ENCODE measurements at places on chromosomes 13 and 19. TPM values are rescaled to one million over a fixed set of nuclear protein-coding genes. Genes with fewer than 3 reads are reported as not detected.

Gene SERTM1
- not detected for total RNA-seq

Gene HMG20B
- 152 TPM for total RNA-seq

Gene TRAPPC5
- 113 TPM for total RNA-seq

Gene TMEM161A
- total RNA-seq: 59.0 TPM

Gene GPR183
- not detected for total RNA-seq

Gene ZIC5
- not detected for total RNA-seq

Gene SELENOV
- not detected for total RNA-seq

Gene RAB20
- 145 TPM for total RNA-seq

Gene ARL11
- 0.38 TPM for total RNA-seq

Gene ZNF225
- total RNA-seq: 0.44 TPM

Gene ZNF837
- total RNA-seq: 8.3 TPM

Gene PINLYP
- not detected for total RNA-seq

Gene ELAVL3
- not detected for total RNA-seq

Gene PLK5
- not detected for total RNA-seq

Gene CEACAM20
- not detected for total RNA-seq

Gene PLVAP
- total RNA-seq: not detected

Gene FPR3
- not detected for total RNA-seq

Gene OSCAR
- total RNA-seq: not detected

Gene SLITRK6
- 9.2 TPM for total RNA-seq

Gene HSPB6
- not detected for total RNA-seq

Gene MBD3L2
- total RNA-seq: not detected

Gene CRLF1
- not detected for total RNA-seq

Gene FLT3
- total RNA-seq: not detected

Gene FFAR3
- not detected for total RNA-seq

Gene N4BP2L1
- 0.16 TPM for total RNA-seq

Gene FIZ1
- 15.9 TPM for total RNA-seq

Gene ZNF415
- total RNA-seq: not detected

Gene ZNF726
- not detected for total RNA-seq

Gene GPR42
- total RNA-seq: not detected

Gene TLE2
- total RNA-seq: 1.1 TPM

Gene TYK2
- 81.1 TPM for total RNA-seq

Gene KLK15
- not detected for total RNA-seq

Gene PRRG2
- 26.3 TPM for total RNA-seq

Gene GRIN3B
- not detected for total RNA-seq

Gene CD33
- total RNA-seq: not detected

Gene FGF22
- total RNA-seq: 0.05 TPM

Gene SHANK1
- total RNA-seq: not detected

Gene GRIN2D
- 12.6 TPM for total RNA-seq

Gene FAM174C
- 183 TPM for total RNA-seq

Gene IZUMO2
- total RNA-seq: not detected

Gene ZNF575
- total RNA-seq: 0.08 TPM

Gene EXOC3L2
- total RNA-seq: not detected

Gene IFNL1
- not detected for total RNA-seq

Gene MIA
- total RNA-seq: 15.8 TPM

Gene ZNF208
- total RNA-seq: not detected

Gene ZNF665
- not detected for total RNA-seq

Gene UGGT2
- 51.5 TPM for total RNA-seq

Gene SOX1
- not detected for total RNA-seq

Gene S1PR4
- not detected for total RNA-seq

Gene PSG2
- total RNA-seq: not detected

Gene RPS16
- total RNA-seq: 798 TPM

Gene LSR
- total RNA-seq: 475 TPM

Gene SPATA13
- 71.1 TPM for total RNA-seq

Gene SHISA7
- not detected for total RNA-seq

Gene MAB21L1
- not detected for total RNA-seq

Gene PEG3
- not detected for total RNA-seq

Gene CBARP
- total RNA-seq: 2.4 TPM

Measured in HT-29 (cell line).